Astrocyte of the spinal cord (primary cell): ENCODE measurements at places on chromosomes 16 and 17.

DNA sequence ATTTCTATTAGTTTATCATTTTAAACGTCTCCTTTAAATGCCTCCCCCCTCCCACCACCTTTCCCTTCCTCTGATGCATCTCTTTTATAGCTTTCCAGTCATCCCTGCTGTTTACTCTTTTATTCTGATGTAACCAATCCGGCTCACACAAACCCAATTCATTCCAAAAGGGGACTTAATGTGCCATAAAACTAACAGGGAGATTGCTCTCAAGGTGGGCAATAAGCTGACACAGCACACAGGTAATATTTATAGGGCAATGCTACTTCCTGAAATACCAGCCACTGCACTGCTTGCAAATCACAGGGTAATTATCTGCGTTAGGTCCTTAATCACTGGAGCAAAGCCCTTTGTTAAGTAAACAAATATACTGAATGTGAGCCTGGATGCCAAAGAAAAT is 23.3 kb upstream of the CA10 start:
- DNase-seq = no peak

- DNase-seq = peak; percentile 49
Observed at GRCh38 chr16:82070656-82071369, 35.8 kb downstream of the HSD17B2 start.

GRCh38 chr16:21703589-21704174 is 39.9 kb downstream of the OTOA start:
- DNase-seq = no peak

DNA sequence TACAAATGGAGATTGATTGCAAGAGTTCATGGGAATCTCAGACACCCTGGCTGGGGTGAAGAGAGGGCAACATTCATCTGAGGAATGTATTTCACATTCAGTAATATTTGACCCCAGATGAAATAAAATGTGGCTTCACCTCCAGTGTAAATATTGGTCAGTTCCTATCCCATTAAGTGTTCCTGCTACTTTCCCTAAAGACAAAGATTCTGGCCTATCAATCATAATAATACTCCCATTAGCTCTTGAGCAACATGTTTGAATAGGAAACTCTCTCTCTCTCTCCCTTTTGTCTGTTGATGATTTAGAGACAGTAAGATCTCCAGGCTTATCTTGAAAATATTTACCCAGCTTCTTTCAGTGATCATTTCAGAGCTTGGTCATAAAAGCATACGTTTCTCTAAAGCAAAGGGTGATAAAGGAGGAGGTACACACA is 70.1 kb downstream of the KCNJ2 start:
- peak; percentile 29 for DNase-seq

GRCh38 chr16:56936491-56936890 is 4.5 kb downstream of the HERPUD1 start:
- no peak for DNase-seq

DNA sequence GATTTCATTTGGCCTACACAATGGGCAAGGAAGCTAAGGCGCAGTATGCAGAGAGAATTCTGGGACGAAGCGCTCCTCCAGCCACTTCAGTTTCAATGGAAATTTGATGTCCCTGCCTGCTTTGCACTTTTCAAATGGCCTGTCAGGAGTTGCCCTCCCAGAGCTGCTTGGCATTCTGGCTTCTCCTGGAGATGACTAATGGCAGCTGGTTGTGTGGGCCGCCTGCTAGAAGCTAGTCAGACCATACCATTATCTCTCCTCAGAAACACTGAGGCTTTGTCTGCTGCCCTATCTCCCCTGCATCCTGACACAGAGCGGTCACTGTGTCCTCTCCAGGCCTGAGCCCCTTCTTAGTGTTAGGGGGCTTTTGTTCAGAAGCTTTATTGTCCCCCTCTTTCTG is 180.1 kb downstream of the SPECC1 start:
- DNase-seq = peak; percentile 50
